WERI-Rb-1 (cell line): ENCODE measurements at places on chromosomes 3 and 15.

DNA sequence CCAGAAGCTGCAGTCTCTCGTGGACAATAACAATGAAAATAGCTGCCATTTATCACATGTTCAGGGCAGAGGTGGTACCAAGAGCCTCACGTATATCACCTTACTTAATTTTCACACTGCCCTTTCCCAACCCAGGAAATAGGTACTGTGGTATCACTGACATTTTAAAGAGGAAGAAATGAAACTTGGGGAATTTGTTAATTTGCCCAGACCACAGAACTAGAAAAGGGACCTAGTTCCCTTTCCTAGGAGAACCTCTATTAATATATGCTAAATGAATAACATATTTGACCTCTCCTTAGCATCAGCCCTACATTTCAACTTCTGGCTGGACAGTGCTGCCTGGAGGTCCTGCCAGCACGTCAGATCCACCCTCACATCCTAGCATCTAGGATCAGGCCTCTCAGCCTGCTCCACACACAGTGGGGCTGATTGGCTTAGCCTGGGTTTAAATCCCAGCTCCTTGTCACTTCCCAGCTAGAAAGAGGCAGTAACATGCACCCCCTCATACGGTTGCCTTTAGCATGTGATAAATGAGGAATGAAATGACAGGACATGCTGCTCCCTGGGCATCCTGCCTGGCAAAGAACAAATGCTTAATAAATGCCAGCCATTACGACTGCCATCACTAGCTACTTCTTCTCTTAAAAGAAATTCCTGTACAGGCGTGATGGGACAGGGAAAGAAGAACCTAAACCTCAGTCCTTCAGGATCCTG, 95.1 kb upstream of the TNFAIP8L3 start:
- no peak for DNase-seq

- DNase-seq: no peak
Observed at GRCh38 chr3:126300761-126301481, 56.3 kb downstream of the KLF15 start.

DNA sequence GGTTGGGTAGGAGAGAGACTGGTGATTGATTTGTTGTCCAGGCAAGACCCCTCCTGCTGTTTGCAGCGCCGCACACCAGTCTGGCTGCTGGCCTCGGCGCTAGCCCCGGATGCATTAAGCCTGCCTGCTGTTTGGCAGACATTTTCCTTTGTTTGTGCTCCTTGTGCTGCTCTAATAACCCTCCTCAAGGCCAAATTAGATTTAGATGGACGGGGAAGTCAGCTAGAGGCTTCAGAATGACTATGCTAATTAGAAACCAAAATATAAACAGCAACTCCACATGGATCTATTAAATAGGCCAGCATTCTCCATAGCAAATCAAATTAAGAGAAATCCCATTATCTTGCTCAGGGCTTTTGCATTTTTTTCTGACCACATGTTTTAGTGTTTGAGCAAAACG, 445.2 kb downstream of the SQOR start:
- DNase-seq: no peak

DNA sequence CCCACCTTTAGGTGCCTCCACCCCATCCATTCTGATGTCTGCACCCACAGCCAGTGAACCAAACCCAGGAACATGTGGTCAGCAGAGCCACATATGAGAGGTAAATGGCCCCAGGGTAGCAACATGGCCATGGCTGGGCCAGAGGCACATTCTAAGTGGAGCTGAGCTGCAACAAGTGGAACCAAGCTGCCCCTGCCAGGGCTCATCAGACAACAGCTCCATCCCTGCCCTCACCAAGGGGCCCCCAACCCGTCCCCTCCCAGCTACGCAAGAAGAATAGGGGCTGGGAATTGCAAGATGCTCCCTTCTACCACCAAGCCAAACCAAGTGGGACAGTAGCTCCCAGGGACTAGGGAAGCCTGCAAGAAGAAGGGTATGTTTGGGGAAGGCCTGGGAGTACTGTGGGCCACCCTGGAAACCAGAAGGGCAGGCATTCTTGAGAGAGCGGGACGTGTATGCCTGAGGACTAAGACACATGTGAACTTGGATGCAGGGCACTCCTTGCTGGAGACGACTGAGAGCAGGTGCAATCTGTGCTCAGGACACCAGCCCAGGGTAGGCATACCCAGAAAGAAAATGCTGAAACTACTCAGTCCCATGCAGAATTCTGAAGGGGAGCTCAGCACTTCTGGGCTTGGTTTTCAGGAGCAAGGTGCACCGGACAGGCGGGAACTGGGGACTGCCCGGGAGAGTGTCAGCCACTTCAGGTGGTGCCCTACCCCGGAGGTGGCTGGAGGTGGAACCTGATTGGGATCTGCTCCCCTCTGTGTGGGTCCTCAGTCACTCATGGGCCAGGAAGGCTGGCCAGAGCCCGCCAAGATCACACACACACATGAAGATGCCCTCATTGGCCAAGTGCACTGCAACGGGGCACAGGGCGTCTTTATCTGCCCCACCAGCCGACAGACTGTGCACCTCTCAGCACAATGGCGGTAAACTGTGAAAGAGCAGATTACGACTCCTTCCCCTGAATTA, 9.5 kb downstream of the MYL3 start:
- peak; percentile 2 for DNase-seq

GRCh38 chr15:78567531-78567930, 2.2 kb downstream of the CHRNA5 start:
- DNase-seq: peak; percentile 44

GRCh38 chr3:169458752-169459151, 204.8 kb downstream of the MECOM start:
- DNase-seq: no peak

- no peak for DNase-seq
Observed at GRCh38 chr3:64264501-64265109, 39.3 kb upstream of the PRICKLE2 start.

DNA sequence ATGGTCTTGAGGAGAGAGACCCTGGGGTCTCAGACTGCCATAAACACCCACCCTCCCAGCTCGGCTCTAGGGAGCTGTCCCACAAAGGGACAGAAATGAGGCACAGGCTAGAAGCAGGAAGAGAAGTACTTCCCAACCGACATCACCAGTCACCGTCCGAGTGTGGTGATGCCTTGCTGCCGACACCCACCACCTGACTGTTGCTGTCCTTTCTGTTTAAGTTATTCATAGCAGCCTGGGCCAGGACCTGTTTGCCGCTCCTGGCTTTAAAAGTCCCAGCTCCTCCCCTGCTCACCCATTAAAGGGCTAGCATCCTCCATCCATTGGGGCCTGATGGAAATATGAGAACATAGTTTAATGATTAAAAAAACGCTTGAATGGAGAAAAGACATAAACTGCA, 13.2 kb upstream of the SPG11 start:
- no peak for DNase-seq

GRCh38 chr15:45703670-45704328, 69.0 kb downstream of the SQOR start:
- no peak for DNase-seq

- DNase-seq: no peak
Observed at GRCh38 chr3:72383230-72383629, 465.0 kb downstream of the SHQ1 start.

- no peak for DNase-seq
Observed at GRCh38 chr3:70608434-70608833, 296.0 kb upstream of the MDFIC2 start.

DNA sequence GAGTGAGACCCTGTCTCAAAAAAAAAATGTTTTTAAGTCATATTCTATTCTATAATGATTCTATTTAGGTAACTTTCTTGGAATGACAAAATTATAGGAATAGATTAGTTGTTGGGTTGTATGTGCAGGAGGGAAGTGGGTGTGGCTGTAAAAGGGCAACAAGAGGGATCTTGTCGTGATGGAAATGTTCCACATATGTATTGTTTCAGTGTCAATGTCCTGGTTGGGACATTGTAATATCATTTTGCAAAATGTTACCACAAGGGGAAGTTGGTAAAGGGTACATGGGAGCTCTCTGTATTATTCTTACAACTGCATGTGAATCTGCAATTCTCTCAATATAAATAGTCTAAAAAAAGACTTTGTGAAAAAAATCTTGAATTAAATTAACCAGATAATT, 14.3 kb upstream of the ABHD5 start:
- no peak for DNase-seq
